BE2C (cell line): ENCODE measurements at places on chromosomes 13 and 19.

- no peak for DNase-seq
Observed at GRCh38 chr13:23695711-23696464, 125.7 kb downstream of the TNFRSF19 start.

- DNase-seq = no peak
Observed at GRCh38 chr13:21075011-21075378, 13.6 kb upstream of the LATS2 start.

- no peak for DNase-seq
Observed at GRCh38 chr19:38114651-38115050, 109.4 kb downstream of the DPF1 start.

DNA sequence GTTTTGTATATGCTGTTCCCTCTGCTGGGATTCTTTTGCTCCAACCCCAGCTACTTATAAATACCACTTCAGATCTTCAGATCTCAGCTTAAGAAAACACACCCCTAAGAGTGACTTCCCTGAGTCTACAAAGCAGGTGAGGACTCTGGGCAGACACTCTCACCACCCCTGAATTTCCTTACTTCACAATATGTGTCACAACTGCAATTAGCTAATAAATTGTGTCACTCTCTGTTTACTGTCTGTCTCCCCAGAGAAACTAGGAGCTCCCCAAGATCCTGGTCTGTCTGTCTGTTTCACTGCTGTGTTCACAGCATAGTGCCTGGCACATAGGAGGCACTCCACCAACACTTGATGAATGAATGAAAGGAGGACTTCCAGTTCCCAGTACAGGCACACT, 14.4 kb downstream of the CEBPA start:
- DNase-seq = no peak

- DNase-seq = no peak
Observed at GRCh38 chr13:37059848-37060192, 332 bp upstream of the SUPT20H start.

DNA sequence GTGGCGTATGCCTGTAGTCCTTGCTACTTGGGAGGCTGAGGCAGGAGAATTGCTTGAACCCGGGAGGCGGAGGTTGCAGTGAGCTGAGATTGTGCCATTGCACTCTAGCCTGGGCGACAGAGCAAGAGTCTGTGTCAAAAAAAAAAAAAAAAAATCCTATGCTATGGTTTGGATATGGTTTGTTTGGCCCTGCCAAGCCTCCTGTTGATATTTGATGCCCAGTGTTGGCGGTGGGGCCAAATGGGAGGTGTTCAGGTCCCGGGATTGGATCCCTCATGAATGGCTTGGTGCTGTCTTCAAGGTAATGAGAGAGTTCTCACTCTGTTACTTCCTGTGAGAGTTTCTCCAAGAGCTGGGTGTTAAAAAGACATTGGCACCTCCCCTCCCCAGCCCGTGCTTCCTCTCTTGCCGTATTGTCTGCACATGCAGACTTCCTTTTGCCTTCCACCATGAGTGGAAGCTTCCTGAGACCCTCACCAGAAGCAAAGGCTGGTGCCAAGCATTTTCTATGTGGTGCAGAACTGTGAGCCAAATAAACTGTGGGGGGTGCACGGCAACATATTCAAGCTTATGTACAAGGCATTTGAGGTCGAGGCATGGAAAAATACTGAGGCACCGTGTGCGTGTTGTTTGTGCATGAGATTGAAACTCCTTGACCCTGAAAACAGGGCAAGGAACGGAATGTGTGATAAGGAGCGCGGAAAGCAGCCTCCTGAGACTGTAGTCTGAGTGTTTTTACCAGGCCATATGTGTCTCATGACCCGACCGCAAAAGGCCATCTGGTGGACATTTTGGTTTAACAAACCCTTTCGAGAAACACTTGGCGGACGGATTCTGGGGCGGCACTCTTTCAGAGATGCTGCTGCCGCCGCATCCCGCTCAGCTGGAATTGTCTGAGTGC, 7.3 kb downstream of the SIGLEC9 start:
- no peak for DNase-seq

- no peak for DNase-seq
Observed at GRCh38 chr13:33330483-33330882, 44.9 kb upstream of the STARD13 start.

GRCh38 chr13:84951128-84951527, 848.1 kb downstream of the SLITRK6 start:
- DNase-seq = no peak
